ENCODE measurements at places on chromosomes 12 and 14.
A peak's percentile ranks its signal among the peaks of the same experiment; 100 is the strongest.

GRCh38 chr12:1591034-1591433 lies 3.3 kb downstream of the FBXL14 start:
- no peak for DNase-seq

- no peak for DNase-seq
Measured at GRCh38 chr14:72443991-72444441, 449.9 kb downstream of the DPF3 start.

GRCh38 chr14:64440494-64440893 lies 24.8 kb upstream of the AKAP5 start:
- DNase-seq: no peak

- no peak for DNase-seq
Measured at GRCh38 chr12:53061404-53062010, 11.6 kb downstream of the TNS2 start.

DNA sequence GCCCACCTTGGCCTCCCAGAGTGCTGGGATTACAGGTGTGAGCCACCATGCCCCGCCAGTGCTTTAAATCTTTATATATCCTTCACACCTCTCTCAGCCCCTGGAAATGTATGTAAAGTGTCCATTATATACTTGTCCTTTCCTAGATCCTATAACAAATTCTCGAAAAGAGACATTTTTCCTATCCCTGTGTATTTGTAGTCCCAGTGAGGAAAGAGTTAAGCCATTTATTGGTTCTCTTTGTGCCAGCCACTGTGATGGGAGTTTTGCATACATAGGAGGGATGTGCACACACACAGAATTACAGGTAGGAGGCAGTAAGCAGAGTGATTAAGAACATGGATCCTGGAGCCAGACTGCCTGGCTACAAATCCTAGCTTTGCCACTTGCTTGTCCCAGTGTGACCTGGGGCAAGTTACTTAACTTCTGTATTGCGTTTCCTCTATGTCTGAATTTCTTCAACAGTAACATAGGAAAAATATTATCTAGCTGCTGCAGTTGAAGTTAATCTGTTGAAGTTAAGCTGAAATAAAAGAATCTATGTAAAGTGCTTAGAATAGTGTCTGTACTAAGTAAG lies 2.1 kb upstream of the RABGGTA start:
- no peak for DNase-seq

- no peak for DNase-seq
Measured at GRCh38 chr12:98924-99352, 32.4 kb downstream of the IQSEC3 start.

DNA sequence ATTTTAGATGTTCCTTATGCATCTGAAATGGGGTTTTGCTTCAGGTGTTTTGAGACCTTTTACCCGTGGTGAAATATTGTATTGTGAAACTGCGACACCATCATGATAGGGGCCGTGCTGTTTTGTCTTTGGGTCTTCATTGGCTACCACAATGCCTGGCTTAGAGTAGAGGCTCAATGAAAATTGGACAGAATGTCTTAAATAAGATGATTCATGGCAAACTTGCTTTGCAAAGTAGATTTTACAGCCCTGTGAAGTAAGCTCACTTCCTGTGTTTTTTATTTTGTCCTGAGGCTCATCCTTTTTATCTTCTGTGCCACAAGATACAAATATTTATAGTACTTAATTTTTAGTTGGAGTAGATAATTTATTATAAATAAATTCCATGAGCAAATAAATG lies 111.3 kb upstream of the FRMD6 start:
- no peak for DNase-seq

- peak; percentile 40 for DNase-seq
Measured at GRCh38 chr12:104456950-104457745, 400 bp downstream of the CHST11 start.

DNA sequence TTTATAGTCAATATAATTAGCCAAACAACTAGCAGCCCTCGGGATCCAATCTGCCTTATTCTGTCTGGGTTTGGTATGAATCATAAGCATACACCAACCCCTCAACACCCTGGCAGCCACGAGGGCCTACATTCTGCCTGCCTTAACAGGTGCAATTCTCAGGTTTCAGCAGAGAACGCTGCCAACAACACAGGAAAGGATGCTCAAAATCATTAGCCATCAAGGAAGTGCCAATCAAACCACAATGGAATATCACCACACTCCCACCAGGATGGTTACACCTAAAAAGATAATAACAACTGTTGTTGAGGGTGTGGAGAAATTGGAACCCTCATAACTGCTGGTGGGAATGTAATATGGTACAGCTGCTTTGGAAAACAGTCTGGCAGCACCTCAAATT lies 122.8 kb downstream of the TTC7B start:
- DNase-seq: no peak

DNA sequence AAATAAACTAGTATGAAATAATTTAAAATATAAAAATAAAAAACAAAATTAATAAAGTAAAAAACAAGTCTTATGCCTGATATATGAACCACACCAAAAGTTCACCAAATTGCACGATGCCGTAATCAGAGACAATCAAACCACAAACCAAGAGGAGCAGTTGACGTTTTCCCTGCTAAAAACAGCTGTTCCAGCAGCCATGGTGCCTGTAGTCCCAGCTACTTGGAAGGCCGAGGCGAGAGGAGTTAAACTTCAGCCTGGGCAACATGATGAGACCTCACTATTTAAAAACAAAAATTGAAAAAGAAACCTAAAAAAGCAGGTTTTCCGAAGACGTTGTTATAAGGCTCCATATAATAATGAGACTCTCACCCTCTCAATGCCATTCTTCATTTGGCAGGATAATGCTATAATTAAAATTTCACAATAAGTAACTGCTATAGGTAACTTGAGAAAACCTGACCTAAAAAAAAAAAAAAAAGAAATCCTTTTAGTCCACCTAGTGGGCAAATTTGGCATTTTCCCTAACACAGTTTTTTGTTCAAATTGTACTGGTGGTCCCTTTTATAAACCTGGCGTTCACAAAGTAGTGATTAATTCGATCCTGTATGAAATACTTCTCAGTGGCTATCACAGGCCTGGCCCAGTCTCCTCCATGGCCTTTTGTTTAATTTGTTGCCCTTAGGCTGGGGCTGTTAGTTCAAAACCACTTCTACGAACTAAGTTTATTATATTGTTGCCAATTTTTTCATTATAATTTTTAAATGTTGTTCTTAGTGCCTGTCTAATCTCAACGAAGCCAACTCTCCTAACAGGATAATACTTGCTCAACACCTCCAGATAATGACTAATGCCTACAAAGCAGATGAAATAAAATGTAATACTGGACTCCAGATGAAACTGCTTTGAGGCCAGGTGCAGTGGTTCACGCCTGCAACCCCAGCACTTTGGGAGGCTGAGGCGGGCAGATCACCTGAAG lies 62.1 kb downstream of the TNFAIP2 start:
- no peak for DNase-seq

GRCh38 chr12:48917857-48918537 lies 7.3 kb downstream of the FKBP11 start:
- DNase-seq: peak; percentile 17

DNA sequence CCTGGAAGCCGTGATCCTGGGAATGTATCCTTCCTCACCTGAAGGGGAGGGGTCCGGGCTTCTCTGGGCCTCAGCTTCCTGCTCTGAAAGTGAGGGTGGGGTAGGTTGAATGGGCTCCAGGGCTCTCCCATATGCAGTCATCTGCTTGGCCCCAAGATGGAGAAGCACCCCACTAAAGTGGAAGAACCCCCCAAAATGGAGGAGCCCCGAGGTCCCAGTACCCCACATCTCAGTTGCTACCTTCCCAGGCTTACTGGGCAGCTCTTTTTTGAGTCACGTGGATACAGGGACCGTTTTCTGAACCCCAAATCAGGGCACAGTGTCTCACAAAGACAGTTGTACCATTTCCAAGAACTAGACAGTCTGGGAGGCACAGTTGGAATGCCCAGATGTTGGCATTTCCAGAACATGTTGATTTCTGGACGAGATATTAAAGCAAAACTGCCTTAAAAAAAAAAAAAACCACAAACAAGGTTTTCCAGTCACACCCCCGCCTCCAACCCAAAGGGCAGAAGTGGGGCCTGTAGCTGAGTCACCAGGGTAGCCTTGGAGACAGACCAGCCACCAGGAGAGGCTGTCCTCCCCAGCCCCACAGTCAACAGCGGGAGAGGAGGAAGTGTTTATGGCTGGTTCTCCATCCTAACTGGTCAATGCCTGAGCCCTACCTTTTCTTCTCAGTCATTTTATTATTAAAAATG lies 12.1 kb downstream of the VASH1 start:
- no peak for DNase-seq

- DNase-seq: no peak
Measured at GRCh38 chr14:102390064-102390855, 27.5 kb downstream of the TECPR2 start.

DNA sequence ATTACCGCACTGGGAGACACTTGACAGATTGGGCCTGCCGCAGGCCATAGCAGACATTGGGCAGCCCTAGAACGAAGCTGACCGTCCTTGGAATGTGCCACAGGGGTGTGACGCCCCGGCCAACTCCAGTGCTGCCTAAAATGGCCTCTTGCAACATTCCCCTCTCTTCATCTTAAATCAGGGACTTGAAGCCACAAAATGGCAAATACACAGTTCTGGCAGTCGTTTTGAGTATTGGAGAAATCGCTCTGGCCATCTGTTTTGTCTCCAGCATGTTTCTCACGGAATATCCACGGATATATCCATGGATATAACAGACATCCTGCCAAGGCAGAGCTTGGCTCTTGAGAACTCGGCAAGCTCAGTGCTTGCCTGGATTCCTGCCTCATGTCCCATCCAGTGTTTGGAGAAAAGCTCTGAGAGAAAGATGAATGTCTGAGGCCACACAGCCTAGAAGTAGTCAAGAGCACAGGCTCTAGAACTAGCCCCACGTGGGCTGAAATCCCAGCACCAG lies 158.4 kb downstream of the CHST11 start:
- no peak for DNase-seq

GRCh38 chr14:101233021-101233366 lies 328.3 kb upstream of the DIO3 start:
- no peak for DNase-seq

DNA sequence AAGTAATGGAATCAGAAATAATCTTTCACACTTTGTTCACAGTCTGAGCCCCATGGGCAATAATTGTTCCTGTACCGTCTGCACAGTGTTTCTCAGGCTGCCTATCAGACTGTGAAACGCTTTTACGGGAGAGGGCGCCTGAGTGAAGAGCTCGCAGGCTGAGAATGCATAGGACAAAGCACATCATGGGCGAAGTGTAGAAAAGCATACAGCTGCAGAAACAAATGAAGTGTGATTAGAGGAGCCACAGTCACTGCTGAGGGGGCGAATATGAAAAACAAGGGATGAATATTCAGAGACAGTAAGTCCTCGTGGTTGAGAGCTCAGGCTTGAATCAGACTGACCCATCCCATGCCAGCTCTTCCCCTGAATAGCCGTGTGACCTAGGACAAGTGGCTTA lies 438.4 kb upstream of the DCN start:
- DNase-seq: no peak

GRCh38 chr12:24441458-24441857 lies 492.0 kb upstream of the SOX5 start:
- no peak for DNase-seq

- DNase-seq: no peak
Measured at GRCh38 chr12:57822392-57823130, 4.0 kb upstream of the AVIL start.

GRCh38 chr12:57929092-57929830 lies 12.1 kb upstream of the ATP23 start:
- DNase-seq: no peak

DNA sequence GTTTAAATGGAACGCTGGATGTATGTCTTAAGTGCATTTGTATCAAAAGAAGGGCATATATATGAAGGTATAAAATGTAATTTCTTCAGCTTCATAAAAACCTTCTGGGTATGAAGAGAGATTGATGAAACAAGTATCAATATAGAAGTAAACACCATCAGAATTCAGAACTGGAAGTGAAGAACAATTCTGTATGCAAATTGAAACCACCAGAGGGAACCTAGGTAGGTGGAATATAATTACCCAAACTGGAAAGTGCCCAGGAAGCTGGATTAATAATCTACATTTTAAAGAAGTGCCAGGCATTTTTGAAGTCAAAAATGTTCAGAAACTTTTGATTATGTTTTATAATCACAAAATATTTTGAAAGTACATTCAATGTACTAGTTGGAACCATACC lies 336.2 kb upstream of the GARIN6 start:
- no peak for DNase-seq

GRCh38 chr12:51911788-51912711 lies 4.7 kb downstream of the ACVRL1 start:
- DNase-seq: no peak

GRCh38 chr14:102655137-102655536 lies 62.7 kb downstream of the RCOR1 start:
- no peak for DNase-seq

- DNase-seq: no peak
Measured at GRCh38 chr14:100540141-100540925, 46.9 kb downstream of the BEGAIN start.

- DNase-seq: no peak
Measured at GRCh38 chr12:52169886-52170285, 21.9 kb downstream of the KRT80 start.

DNA sequence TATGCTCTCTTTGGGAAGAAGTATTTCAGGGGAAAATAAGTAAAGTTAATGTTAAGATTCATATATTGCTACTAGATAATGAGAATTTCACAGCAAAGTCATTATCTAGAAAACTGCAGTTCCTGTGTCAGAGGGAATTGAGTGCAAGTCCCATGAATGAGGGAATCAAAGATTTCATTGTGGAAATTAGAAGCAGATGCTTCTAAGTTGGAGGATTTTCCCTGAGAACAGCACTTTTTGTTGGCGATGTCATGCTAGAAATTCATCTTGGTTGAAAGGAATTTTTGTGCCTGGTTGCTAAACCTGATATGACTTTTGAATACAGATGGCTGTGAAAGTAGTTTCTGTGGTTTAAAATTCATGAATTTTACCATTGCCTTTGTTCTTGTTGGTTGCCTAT lies 25.6 kb downstream of the FRMD6 start:
- no peak for DNase-seq

DNA sequence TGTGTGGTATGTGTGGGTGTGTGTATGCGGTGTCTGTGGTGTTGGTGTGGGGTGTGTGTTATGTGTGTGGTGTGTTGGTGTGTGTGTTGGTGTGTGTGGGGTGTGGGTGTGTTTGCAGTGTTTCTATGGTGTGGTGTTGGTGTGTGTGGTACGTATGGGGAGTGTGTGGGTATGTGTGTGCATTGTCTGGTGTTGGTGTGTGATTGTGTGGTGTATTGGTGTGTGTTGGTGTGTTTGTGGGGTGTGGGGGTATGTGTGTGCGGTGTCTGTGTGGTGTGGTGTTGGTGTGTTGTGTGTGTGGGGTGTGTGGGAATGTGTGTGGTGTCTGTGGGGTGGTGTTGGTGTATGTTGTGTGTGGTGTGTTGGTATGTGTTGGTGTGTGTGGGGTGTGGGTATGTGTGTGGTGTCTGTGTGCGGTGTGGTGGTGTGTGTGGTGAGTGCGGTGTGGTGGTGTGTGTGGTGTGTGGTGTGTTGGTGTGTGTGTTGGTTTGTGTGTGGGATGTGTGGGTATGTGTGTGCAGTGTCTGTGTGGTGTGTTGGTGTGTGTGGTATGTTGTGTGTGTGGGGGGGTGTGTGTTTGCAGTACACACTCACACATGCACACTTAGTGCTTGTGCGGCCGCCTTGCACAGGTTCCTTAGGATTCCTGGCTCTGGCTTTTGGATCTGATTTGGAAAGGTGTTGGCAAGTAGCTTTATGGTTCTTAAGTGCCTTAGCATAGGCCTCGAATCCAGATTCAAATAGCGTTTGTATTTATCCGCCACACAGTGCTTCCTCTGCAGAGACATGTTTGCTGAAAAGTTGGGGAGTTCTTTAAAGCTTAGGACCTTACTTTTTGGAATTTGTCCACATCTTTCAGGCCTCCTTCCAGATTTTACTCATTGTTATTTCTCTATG lies 16.4 kb downstream of the MLXIP start:
- DNase-seq: no peak

GRCh38 chr14:97361958-97362357 lies 564.8 kb downstream of the VRK1 start:
- no peak for DNase-seq

All from activated T-helper 9 cell treated with anti-CD3 and anti-CD28 coated beads, Interleukin-2, amount 50 U/mL, for 16 hours (primary cell).